Stimulated activated naive CD8-positive, alpha-beta T cell treated with anti-CD3 and anti-CD28 coated beads, Interleukin-15, Interleukin-2, amounts not matched to agents 100 U/mL and 50 U/mL, for 24 hours (primary cell): ENCODE measurements at places on chromosomes 7 and 10.

GRCh38 chr10:78336402-78336791, 302.7 kb downstream of the RPS24 start:
- no peak for DNase-seq

DNA sequence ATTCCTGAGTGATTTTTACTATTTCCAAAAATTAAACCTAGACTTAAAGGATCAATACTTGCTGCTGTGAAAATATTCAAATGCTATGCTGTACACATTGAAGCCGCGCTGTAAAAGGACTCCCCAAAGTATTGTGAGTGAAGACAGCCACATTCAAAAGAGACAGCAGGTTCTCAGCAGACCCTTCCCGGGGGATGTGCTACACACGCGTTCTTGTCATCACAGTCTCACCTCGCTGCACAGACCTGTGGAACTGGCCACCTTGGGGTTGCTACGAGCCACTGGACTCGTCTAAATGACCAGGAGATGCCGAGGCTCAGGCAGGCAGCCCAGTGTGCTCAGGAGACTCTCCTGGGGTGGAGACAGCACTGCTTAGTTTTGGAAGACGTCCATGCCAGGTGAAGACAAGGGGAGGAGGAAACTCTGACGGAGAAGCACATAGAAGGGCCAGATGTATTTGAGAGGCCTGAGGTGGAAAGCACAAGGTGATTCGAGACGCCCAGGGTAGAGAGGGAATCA, 367.7 kb upstream of the SHH start:
- DNase-seq, result no peak

- no peak for DNase-seq
Measured at GRCh38 chr7:16993543-16993942, 111.8 kb upstream of the AGR3 start.

DNA sequence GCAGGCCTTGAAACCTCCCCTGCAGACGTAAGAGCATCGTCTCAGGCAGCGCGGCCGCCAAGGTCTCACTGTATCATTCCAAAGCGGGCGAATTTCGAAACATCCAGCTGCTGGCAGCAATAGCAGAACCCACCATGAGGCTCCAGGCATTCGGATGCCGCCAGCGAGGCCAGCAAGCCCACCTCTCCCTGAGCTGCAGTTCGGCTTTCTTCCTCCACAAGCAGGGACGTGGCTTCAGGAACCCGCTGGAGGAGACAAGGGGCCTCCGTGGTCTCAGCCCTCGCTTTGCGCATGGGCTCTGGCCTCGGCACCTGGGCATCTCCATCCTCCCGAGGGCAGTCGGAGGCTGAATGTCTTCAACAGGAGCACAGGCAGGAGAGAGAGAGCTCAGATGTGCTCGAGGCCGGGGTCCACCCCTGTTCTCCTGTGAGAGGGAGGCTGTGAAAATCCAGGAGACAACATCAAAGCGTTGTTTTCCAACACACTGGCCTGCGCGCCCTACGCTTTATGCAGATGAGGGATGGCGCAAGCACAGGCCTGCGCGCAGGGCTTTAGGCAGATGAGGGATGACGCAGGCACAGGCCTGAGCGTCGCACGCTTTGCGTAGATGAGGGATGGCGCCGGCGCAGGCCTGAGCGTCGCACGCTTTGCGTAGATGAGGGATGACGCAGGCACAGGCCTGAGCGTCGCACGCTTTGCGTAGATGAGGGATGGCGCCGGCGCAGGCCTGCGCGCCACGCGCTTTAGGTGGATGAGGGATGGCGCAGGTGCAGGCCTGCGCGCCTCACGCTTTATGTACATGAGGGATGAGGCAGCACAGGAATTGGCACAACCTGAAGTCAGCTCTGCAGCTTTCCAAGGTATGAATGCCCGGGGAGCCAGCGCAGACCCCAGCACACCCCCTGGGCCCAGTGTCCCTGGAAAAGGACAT, 103.2 kb downstream of the WDR37 start:
- no peak for DNase-seq

DNA sequence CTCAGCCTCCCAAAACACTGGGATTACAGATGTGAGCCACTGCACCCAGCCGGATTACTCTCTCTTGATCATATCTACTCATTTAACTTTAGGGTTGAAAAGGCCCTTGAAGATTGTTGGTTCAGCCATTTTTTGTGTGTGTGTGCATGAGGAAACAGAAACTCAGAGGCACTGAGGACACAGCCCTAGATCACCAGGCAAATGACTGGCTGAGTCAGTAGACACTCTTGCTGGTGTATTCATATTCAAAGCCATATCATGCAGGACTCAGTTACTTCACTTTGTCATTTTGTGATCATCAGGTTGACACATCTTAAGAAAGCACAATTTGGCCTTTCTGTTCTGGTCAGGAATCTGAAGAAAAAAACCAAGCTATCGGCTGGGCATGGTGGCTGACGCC, 253.4 kb downstream of the TRIL start:
- DNase-seq, result no peak

DNA sequence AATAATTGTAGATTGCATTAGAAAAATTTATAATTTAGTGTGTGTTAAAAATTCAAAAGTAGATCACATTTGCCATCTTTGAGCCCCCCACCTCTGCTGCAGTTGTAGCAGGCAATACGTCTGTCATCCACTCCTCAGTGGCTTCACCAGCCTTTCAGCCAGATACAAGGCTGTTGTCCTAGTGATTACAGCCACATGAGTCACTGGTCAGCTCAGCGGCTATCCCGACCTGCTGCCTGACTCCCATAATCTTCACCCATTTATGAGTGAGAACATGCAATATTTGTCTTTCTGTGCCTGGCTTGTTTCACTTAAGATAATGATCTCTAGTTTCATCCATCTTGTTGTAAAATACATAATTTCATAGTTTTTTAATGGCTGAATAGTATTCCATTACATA, 9.2 kb downstream of the OR2A5 start:
- DNase-seq, result no peak
